Stimulated activated CD8-positive, alpha-beta memory T cell treated with anti-CD3 and anti-CD28 coated beads, Interleukin-7, amount 100 ng/mL, for 1 hour (primary cell): ENCODE measurements at places on chromosomes 7 and 10.

DNA sequence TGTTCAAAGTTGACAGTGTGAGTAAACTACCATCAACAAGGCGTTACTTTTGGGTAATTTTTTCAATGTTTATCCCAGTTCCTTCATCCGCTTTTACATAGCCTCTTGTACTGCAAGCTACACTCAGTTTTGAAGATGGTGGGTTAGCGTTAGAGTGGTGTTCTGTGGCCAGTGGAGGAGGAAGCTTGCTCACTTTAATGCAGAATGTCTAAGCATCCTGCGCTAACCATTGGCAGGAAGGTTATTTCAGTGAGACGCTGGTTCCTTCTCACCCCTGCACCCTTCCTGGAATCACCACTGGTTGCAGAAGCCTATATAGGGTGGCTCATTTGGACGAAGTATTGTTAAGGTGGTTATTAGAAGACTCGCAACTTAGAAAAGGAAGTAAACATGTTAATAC, 159.1 kb downstream of the CELF2 start:
- DNase-seq, result no peak

DNA sequence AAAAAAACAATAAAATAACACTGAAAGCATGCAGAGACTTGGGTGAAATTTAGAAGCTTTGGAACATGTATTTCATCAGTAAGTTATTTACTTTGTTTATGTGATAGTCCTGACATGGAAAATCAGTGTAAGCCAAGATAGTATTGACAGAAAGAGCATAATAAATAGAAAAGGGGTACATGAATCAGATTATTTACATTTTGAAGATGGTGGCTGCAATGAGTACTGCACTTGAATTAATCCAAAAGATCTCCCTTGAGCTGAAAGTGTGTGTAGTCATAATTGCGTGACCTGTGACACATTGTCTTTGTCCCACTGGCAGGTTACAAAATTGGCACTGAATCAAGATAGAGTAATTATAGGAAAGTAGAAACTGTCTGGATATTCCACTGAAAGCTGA, 562.9 kb downstream of the GFRA1 start:
- DNase-seq, result no peak

- no peak for DNase-seq
Measured at GRCh38 chr10:45660876-45661411, 11.6 kb downstream of the ZFAND4 start.

GRCh38 chr7:27349621-27350020, 107.0 kb downstream of the EVX1 start:
- no peak for DNase-seq

- DNase-seq, result no peak
Measured at GRCh38 chr10:98450618-98451017, 3.9 kb upstream of the HPS1 start.
